Activated CD4-positive, alpha-beta T cell treated with anti-CD3 and anti-CD28 coated beads, Interleukin-2, amount 50 U/mL, for 24 hours (primary cell): ENCODE measurements at places on chromosomes 16 and 17.
A peak's percentile ranks its signal among the peaks of the same experiment; 100 is the strongest.

- DNase-seq = no peak
Observed at GRCh38 chr17:50919321-50920040, 53.3 kb upstream of the TOB1 start.

DNA sequence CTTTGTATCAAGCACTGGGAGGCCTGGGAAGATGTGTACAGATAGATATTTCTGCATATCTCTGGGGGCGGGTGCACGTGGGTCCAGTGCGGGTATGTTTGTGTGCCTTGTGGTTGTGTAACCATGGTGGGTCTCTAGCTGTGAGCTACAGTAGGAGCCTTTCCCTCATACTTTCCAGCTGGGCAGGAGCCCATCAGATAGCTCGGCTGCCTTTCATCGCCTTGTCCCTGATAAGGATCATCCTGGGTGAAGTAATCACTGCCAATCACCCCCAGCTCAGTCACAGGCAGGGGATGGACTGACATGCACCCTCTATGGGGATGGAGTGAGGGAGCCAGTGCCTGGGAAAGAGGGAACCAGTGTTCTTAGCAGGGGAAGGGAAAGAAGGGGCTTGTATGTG is 3.2 kb upstream of the SCRN2 start:
- DNase-seq = no peak

- no peak for DNase-seq
Observed at GRCh38 chr17:7261379-7262191, 693 bp downstream of the CLDN7 start.

DNA sequence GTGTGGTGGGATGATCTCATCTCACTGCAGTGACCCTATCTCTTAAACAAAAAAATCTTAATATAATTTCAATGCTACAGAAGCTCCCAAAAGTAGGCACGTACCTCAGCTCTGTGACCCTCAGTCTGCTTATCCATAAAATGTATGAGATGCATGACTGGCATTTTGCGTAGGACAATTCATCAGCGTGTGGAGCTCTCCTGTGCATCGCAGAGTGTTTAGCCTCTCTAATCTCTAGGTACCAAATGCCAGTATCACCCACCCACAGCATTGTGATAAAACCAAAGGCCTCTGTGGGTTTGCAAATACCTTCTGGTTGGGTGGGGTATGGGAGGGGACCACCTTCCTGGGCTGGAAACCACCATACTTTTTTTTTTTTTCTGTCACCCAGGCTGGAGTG is 19.0 kb upstream of the TUBG2 start:
- no peak for DNase-seq

DNA sequence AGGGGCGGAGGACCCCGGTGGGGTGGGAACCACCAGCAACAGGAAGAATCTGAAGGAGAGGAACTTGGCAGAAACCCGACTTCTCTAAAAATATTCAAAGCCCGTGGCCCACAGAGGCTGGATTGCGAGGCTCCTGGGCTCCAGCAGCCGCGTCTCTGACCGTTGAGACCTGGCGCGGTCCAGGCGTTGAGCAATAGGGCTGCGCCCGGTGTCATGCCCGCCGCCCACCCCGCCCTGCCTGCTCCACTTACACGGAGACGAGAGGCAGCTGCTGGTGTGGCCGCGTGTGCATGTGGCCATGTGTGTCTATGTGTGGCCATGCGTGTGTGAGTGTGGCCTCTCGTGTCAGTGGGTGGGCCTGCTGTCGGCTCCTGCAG is 83.6 kb downstream of the IRF8 start:
- no peak for DNase-seq

DNA sequence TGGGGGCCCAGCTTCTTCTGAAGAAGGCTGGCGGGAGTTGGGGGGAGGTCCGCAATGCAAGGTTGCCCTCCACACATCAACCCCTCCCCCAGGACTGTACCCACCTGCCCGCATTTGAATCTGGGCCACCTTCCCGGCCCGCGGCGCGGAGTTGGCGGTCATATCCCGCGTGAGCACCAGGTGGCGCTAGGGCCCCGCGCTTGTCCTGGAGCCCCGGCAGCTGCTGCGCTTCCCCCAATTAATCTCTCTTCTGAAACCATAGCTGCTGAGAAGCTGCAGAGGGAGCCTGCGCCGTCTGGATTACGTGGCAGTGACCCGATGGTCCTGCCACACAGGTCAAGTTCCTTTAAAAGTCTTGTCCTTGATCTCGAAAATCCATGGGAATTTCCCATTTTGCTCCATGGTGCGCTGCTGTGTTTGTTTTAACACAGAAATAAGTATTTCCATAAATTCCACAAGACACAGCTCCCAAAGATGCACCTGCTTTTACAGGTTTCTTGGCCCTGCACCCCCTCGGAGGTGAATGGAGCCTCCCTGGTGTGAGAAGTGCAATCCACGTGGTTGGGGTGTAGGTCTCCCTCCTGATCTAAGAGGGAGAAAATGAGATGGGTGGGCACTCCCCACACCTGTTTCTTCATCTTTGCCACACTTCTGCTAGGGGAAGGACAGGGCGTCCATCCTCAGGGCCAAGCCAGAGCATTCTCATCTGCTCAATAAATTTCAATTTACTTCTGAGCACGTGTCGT is 22.1 kb downstream of the COX4I1 start:
- peak; percentile 76 for DNase-seq

DNA sequence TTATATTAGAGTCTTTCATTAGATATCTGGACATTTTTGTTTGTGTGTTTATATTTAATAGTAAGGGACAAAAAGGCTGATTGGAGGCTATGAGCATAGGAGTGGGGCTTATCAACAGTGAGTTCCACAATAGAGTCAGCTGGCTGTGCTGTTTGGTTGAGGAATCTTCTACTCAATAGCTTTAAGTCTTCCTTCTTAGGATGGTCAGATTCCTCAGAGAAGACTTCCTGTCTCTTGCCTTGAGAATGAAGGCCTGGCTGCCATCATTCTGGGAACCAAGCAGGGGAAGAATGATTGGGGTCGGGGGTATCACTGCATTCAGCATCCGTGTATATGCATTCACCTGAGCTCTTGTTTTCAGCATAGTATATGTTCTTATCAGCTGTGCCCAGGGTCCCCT is 31.9 kb upstream of the ABCC11 start:
- no peak for DNase-seq

DNA sequence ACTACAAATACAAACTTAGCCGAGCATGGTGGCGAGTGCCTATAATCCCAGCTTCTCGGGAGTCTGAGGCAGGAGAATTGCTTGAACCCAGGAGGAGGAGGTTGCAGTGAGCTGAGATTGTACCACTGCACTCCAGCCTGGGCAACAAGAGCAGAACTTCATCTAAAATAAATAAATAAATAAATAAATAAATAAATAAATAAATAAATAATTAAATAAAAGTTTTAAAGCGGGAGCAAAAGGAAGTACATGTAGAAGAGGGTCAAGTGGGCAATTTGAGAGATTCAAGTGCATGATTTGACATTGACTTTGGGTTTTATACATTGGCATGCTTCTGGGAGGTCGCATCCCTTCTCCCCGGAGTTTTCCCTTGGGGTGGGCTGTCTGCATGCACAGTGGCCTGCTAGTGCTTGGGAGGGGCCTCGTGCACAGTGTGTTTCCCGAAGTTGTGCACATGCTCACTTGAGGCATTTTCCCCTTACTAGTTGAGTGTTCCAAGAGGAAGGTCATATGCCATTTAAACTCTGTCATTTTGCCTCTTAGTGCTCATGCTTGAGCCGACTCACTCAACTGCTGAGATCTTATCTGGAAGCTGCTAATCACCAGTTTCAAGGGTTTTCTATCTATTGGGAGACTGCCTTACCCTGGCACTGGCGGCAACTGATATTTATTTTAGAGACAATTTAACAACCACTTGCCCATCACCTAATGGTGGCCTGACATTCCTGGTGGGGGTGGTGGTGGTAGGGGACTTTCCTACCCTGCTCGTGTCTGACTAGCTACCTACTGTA is 193.2 kb upstream of the MPHOSPH6 start:
- no peak for DNase-seq

GRCh38 chr17:77670173-77670572 is 288.3 kb upstream of the TNRC6C start:
- no peak for DNase-seq

DNA sequence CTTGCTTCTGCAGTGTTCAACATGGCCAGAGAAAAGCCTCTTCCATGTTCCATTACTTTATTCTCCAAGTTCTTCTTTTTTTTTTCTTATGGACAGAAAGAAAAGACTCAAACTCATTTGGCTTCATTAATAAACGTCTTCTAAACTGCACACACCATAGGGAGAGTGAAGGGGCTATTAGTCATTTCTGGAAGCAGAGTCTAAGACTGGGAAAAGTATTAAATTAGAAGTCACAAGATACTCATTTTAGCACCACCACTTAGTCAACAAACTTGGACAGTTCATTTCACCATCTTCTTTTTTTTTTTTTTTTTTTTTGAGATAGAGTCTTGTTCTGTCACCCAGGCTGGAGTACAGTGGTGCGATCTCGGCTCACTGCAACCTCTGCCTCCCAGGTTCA is 52.8 kb downstream of the NOL11 start:
- DNase-seq = no peak

DNA sequence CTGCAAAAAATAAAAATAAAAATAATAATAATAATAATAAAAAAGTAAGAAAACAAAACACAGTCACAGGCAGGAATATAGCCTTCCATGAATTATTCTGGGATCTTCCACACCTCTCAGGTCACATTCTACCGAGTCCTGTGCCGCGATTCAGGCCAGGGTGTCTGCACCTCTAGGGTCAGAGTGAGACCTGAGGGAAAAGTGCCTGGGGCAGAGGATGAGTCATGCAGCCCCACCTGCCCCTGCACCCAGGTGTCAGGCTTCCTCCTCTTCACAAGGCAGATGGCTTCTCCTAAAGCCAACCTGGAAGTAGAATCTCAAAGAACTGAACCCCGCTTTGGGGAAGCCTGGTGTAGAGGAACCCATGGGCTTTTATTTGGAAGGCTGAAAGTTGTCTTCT is 283.7 kb downstream of the CPPED1 start:
- DNase-seq = no peak

GRCh38 chr16:10668322-10669045 is 26.2 kb downstream of the TEKT5 start:
- DNase-seq = no peak

DNA sequence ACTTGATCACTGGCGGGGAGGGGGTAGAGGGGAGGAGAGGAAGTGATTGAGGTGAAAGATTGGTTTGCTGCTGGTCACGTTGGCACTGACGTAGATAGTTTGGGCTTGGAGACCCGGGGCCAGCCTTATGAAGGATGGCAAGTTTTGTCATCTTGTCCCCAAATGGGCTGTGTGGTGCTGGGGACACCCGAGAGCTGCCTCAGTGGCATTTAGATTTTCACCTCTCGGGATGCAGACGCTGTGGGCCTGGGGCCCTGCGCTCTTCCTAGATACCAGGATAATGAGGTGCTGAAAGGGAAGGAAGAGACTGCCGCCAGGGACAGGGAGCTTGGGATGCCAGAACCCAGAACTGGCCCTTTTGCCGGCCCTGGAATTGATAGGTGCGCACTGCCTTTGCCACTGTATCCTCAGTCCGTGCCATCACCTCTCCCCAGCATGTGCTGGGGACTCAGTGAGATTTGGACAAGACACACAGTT is 1.4 kb upstream of the SOCS3 start:
- no peak for DNase-seq

DNA sequence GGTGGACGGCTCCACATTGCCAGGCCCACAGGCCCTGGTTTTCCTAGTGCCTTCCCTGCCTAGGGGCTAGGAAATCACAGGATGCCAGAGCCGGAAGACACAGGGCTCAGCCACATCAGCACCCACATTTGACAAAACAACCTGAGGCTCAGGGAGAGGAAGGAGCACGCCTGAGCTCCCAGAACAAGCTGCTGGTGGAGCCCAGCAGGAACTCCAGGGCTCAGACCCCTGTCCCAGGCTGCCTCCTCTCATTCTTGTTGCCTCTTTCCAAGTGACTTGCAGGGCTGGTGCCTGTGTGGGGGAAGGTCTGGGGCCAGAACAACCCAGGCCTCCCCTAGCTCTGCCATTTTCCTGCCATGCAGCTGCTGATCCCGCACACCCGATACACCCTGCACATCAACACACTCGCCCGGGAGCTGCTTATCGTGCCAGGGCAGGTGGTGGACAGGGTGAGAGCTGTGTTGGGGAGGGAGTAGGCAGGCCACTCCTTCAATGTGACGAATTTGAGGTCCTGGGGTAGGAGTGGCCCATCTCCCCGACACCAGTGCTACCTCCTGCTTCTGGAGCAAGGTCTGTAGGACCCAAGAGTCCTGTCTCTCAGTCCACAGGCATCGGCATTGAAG is 7.6 kb downstream of the ALOX15B start:
- no peak for DNase-seq

GRCh38 chr17:27518048-27518447 is 61.8 kb downstream of the KSR1 start:
- no peak for DNase-seq

GRCh38 chr17:29041571-29041970 is 1.4 kb upstream of the PIPOX start:
- no peak for DNase-seq

DNA sequence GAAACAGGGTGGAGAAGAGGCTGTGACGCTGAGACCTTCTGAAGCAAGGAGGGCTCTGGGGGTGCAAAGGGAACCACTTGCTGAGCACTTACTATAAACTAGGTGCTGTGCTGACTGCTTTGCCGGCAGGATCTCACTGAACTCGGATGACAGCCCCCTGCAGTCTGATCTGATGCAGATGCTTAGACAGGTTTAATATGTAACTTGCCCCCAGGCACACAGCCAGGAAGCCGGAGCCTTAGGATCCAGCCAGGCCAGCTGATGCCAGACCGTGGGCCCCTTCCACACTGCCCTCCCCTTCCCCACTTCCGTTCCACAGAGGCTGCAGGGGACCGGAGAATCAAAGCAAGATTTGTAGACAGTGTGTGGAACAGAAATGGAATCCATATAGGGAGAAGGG is 23.1 kb downstream of the SPACA3 start:
- no peak for DNase-seq

DNA sequence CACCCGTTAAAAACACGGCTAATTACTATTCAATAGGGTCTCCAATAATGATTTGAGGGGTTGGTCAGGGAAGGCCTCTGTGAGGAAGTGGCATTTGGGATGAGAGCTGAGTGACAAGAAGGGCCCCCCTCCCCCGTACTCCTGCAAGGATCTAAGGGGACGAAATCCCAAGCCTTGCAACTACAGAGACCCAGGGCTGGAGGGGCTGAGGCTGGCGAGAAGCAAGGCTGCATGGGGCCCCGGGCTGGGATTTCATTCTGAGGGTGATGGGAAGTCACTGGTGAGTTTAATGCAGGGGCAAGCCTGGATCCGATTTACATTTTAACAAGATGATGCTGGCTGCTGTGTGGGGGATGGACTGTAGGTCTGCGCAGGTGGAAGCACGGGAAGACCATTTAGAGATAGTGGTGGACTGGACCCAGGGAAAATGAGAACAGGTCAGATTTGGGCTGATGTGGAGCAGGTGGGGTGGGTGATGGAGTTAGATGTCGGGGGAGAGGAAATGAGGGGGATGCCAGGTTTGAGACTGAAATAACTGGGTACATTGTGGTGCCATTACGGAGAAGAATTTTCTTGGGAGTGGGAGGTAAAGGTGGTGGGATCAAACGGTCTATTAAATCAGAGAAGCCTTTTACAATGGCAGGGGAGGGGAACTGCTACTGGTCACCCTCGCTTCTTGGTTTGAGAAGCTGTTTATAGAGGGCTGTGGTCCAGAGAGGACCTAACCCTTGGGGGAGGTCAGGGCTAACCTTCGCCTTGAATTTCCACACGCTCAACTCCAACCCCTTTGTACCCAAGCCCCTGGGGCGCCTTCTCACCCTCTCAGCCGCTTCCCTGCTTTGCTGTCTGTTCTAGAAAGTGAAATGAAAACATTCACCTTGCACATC is 932 bp upstream of the MYBBP1A start:
- no peak for DNase-seq
